ENCODE measurements at places on chromosomes 3 and 15.

GRCh38 chr3:49903451-49904424 lies at the start of gene MST1R:
TSS of gene MST1R (minus strand) at chr3:49903873. CDS start at chr3:49903609, 264 bp downstream.
- peak; percentile 16 for DNase-seq

DNA sequence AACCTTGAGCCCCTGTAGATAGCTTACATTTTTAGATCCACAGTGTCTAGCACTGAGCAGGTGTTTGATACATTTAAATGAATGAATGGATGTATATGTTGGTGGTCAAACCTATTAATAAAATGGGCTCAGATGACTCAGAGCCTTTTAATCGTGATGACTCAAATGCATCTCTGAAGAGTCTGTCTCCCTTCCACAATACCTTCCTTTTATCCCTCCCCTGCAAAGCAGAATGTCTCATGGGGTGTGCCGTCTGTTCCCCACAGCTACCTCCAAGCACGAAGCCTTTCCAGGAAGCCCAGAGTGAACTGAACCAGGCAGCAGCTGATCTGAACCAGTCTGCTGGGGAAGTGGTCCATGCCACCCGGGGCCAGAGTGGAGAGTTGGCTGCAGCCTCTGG lies 303.5 kb upstream of the TPM1 start:
- no peak for DNase-seq

GRCh38 chr3:130773366-130773765 lies 26.7 kb upstream of the PIK3R4 start:
- DNase-seq = no peak

DNA sequence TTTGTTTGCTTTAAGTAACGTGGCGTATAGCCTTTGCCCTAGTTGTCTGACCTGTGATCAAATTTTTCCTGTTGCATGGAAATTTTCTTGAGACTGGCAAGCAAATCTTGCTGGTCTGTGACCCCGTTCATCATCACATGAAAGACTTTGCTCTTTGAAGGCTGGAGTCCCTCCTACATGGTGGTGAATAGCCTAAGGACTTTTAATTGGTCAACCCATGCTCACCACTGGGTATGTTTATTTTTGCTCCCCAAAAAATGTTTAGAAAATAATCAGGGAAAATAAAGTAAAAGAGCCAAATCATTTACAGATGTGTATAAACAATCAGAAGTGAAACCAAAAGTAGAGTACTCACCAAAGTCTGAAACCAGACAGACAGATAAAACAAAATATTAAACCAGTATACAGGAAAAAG lies 1075.3 kb upstream of the ALCAM start:
- no peak for DNase-seq

DNA sequence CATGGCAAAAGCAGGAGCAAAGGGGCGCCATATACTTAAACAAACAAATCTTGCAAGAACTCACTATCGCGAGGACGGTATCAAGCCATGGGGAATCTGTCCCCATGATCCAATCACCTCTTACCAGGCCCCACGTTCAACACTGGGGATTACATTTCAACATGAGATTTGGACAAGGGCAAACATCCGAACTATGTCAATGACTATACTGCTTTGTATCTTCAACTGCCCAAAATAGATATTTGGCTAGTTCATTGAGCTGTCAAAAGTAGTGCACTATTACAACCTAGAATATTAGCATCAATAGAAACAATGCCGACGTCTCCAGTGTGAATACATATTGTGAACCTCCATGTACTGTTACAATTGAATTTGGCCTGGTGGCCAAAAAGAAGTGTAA lies 760.4 kb downstream of the MCTP2 start:
- no peak for DNase-seq

GRCh38 chr3:111851511-111851954 lies 7.5 kb upstream of the PHLDB2 start:
- DNase-seq = no peak

DNA sequence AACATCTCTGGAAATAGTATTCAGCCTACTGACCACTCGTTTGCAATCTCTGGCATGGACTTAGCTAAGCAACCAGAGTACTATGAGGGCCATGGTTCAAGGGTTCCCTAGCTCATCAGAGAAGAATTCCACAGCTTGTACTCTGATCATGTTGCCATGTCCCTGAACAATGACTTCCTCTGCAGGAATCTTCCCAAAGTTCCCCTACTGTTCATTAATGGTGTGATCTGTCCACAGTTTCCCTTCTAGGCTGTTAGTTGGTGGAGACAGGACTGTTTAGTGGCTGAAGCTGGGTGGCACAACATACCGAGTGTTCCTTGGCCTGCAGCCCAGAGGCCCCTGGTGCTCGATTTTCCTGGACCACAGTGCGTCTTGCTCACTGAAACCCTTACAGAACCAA lies 44.4 kb upstream of the GALNT15 start:
- DNase-seq = no peak

DNA sequence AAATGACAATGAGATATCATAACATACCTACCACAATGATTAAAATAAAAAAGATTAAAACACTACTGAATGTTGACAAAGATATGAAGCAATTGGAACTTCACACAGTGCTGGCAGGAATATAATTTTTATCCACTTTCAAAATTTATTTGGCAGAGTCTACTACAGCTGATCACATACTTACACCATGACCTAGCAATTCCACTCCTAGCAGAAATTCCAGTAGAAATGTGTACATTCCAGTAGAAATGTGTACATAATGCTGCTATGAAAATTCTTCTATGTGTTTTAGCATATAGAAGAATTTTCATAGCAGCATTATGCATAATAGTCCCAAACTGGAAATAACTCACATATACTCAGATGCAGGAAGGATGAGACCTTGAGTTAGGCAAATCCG lies 43.5 kb downstream of the IFT57 start:
- no peak for DNase-seq

DNA sequence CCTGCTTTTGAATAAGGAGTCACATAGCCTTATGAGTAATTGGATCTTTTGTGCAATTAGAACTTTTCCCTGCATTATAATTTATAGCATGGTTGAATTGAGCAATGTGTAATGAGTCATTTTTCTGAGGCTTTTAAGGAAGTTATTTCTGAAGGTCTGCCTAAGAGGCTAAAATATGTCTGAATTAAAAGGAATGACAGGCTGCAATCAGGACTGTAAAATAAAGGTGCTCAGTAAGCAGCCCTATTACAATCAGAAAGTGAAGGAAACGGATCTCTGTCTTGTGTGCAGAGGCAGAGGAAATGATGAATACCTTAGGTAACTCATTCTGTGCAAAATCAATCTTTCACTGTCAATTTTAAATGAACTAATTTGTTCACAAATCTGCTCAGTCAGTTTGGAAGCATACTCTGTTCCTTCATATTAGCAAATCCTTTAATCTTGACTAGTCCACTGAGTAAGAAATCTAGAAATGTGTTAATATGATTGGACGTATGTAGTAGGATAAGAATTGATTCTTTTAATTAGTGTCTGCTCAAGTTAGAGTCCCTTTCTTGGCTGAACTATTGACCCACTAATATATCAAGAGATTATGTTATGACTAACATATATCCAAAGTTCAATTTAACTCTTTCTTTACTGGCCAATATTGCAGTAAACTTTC lies 290.1 kb downstream of the ZIC1 start:
- no peak for DNase-seq

DNA sequence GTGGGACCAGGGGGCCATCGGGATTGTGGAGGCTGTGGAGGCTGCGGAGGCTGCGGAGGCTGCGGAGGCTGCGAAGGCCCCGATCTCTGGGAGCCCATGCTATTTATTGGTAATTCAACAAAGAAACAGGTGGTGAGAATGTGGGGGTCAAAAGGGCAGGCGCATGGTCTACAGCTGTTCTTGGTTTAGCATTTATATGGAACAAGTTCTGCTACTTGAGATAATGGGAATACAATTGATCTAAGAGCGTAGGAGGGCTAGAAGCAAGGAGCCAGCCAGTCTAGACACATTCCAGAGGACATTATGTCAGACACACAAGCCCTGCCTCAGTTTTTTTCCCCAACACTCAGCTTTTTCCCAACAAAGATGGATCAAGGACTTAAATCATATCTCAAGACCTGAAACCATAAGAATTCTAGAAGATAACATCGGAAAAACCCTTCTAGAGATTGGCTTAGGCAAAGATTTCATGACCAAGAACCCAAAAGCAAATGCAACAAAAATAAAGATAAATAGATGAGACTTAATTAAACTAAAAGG lies 20.1 kb downstream of the C3orf80 start:
- no peak for DNase-seq

DNA sequence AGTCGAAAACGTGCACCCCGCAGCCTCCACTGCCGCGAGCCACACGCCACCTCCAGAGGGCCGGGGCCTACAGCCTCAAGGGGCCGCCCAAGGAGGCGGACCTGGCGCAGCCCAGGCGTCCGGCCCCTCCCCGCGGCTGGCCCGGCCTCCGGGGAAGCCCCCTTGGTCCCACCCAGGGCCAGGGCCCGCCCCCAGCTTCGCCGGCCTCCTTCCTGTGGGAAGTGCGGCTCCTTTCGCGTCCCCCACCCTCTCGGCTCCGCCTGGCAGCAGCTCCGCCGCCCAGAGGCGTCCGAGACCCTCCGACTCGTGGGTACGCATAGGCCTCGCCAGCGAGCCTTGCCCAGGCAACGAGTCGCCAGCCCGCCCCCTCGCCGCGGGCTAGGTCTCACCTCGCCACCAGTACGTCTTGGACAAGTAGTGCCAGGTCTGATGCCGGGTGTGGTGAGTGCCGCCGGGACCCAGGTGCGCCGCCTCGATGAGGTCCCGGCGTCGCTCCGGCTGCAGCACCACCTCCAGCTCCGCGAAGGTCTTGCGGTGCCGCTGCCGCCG lies 642 bp downstream of the ZBTB11 start:
- no peak for DNase-seq

GRCh38 chr15:62444104-62445022 lies 279.3 kb upstream of the C2CD4B start:
- DNase-seq = no peak

DNA sequence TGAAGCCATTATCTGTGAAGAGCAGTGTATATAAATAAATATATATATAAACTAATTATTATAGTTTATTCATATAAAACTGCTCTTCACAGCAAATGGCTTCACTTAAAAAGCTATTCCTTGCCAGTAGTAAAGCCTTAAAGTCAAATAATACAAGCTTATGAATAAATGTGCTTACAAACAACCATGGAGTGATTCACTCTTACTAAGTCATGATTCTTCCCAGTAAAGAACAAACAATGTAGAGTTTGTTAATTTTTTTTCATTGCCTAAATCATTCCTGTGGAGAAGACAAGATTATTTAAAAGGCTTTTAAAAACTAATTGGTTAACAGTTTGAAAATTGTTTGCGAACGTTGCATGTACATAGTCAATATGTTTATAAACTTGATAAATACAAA lies 140.7 kb downstream of the PLCH1 start:
- no peak for DNase-seq

DNA sequence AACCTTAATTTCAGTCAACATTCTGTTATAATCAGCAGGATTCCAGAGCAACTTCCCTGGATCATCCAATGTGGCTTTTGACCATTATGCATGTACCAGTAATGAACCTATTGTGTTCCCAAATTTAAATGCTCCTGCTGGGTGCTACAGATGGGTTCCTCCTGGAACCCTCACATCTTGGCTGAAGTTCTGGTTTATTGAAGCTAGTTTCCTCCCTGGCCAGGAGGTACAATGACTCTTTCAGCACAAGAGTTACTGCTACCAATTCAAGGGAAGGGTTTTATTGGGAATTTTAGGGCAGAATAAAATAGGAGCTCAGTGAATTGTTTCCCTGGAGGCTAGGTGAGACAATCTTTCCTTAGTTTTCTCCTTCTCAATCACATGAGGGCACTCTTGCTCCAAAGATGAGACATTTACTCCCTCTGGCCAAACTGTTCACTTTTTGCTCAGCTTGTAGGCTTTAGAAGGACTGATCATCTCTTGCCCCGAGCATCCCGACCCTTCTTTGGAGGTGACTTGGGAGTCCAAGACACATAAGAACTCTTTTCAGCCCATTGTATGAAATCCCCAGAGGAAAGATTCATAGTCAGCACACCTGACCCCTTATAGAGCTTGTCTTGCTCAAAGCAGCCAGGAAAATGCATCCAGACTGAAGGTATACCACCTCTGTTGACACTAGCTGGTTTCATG lies 8.8 kb upstream of the NPHP3 start:
- no peak for DNase-seq

GRCh38 chr3:11306817-11307589 lies 34.8 kb downstream of the ATG7 start:
- no peak for DNase-seq

GRCh38 chr3:58237238-58237940 lies at the start of gene ABHD6:
TSS of gene ABHD6 (plus strand) at chr3:58237792. CDS start at chr3:58256587, 18,795 bp downstream.
- DNase-seq = peak; percentile 83

GRCh38 chr3:5411786-5412185 lies 224.3 kb downstream of the EDEM1 start:
- no peak for DNase-seq

GRCh38 chr3:170529912-170530311 lies 56.0 kb downstream of the SLC7A14 start:
- no peak for DNase-seq

DNA sequence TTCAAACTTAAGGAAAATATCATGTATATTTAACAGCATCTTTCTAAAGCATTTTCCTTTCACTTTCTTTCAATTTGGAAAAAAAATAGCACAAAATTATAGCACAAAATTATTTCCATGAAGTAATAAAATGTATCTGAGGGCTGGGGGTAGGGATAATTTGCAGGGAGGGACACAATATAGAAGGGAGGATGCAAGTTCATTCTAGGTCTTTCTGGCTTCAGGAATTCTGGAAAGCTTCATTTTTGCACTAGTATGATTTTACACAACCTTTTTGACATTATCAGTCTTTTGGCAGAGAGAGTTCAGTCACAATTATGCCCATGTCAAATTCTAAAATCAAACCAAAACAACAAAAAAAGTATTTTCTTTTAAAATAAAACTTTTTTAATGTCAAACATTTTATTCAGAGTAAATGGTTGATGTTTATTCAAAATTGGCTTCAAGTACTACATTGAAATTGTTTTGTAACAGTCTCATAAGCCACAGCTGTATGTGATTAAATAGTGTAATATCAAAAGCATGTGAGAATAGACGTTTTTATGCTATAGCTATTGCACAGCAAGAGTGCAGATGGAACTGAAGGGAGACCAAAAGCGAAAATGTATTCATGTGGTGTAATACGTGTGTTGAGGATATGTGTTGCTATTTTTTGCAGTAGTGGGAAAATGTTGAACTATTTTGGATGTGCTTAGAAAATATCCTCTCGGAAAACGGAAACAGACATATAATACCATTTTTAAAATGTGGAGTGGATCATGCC lies 5.8 kb downstream of the RBMS3 start:
- no peak for DNase-seq

DNA sequence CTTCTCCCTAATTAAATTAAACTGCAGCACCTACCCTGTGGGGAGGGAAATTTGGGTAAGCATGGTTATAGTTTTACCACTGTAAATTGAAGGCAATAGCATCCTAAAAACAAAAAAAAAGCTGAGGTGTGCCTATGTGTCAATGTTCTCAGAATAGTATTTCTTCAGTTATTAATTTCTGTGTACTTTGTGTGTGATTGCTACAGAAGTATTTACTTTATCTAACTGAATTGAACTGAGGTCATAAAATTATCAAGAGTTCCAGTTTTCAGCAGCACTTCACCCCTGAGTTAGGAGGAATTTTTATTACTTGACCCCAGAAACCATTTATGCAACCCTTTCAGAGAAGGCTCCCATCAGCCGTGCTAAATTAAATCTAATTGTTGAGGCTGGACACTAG lies 333.6 kb upstream of the ALCAM start:
- DNase-seq = no peak
